ENCODE measurements at places on chromosomes 7 and 10.

GRCh38 chr7:36526863-36527548 lies 137.3 kb downstream of the ANLN start:
- DNase-seq = no peak

DNA sequence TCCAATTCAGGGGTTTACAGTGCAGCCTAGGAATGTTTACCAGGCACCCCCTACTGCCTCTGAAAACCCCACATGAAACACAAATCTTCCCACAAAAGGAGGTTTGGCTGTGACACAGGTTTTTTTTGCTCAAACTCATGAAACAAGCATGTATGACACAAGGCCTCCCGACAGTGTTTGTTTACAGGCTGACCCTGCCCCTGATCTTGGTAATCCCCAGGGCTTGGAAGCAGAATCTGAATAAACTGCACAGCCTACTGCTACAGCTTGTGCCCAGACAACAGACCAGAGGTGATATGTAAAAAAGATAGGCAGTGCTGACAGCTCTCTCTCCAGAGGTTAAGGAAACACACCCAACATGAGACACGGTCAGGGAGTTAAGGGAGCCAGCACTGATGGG lies 184.2 kb downstream of the KMT2E start:
- no peak for DNase-seq

- DNase-seq = peak; percentile 46
Observed at GRCh38 chr7:77759294-77759889, 38.8 kb downstream of the TMEM60 start.

DNA sequence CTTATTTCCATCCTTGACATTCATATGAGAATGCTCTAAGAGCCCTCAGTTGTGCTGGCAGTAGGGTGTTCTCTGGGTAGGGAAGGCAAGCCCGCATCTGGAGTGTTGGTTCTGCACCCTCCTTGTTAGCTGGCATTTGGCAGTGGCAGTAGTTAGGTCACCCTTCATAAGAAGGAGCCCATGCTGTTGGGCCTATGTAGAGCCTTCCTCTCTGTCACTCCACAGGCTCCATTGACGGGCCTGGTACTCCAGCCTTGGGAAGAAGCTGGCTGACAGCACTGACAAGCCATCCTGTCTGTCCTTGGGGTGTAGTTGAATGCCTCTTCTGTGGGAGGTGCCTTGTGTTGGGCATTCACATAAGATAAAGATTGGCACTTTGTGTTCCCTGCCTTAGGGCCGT lies 89.7 kb downstream of the BMPR1A start:
- DNase-seq = no peak

GRCh38 chr7:88090671-88091070 lies 129.2 kb downstream of the SRI start:
- no peak for DNase-seq

DNA sequence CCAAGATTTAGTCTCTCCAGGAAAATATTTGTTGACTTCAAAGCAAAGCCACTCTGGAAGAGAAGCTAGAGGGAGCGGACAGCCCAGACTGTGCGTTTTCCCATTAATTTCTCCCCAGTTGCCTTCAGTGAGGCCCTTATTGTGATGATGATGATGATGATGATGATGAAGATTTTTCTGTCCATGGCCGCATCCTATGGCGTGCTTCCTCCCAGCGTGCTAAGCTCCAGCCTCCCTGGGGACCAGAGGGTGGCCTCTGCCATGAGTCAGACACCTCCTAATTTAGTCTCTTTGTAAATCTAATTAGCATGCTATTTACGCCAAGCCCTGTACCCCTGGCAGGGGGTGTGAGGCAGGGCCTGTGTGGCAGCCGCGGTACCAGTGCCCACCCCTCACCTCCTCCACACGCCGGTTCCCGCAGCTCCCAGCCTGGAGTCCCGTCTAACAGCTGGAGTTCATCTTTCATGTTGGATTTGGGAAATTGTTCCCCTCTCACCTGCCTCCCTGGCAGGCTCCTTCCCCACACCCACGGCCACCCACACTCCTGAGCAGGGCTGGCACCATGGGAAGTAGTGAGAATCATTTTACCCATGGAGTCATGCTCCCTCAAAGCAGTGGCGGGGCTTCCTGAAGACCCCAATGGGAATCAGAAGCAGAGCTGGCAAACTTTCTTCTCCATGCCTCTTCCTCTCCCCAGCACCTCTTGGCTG lies 92.2 kb downstream of the C10orf105 start:
- DNase-seq = no peak

DNA sequence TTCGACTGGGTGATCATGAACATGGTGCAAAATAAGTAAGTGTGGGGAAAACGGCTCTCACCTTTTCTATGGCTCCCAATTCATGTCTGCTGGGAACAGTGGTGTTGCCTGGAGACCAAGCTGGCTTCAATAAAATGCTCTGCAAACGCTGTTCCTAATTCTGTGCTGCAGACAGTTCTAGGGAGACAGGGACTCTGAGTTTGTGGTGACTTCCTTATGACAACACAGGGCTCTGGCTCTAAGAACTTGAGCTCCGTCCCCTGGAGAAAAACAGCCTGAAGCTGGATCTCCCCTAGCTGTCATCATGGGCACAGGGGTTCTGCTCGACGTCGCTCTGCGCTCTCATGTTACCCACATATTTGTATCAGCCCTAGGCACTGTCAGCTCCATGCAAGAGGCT lies 61.0 kb upstream of the INSYN2A start:
- no peak for DNase-seq

All from T-helper 2 cell (primary cell).